ENCODE measurements at places on chromosomes 16 and 17. TPM values are rescaled to one million over a fixed set of nuclear protein-coding genes. Genes with fewer than 3 reads are reported as not detected.
A peak's percentile ranks its signal among the peaks of the same experiment; 100 is the strongest.

DNA sequence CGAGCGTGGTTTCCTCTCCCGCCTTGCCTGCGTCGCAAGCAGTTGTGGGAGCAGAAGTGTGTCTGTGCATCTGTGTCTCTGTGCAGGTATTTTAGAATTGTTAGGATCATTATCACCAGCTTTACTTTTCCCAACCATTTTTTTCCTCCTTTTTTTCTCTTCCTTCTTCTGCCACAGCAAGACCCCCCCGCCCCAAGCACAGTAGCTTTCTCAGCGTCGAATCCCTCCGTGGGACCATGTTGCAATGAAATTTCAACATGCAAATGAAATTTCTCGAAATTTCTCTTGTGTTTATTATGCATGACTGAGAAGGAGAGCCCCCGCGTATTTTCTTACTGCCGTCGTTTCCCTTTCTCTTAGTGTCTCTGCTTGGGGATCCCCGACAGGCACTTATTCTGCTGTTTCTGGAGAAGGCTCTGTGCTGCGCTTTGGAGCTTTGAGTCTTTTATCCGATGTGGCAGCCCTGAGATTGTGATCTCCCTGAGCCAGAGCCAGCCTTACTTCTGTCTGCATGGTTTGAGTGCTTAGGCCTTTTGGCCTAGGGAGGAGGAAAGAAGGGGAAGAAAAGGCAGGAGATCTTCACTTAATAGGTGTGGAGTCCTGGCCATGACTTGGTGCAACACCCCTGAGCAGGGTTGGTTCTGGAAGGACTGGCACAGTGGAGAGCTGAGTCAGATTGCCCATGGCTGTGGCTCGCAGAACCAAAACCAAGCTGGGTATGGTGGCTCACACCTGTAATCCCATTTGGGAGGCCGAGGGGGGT lies 5.0 kb downstream of the ARMC7 start:
- DNase-seq: no peak
- H3K36me3 ChIP-seq: no peaks in the 10 kb centered on the region
- peaks cover 15% of the 10 kb centered on the region for H3K4me1 ChIP-seq
- no peaks in the 10 kb centered on the region for H3K27me3 ChIP-seq

DNA sequence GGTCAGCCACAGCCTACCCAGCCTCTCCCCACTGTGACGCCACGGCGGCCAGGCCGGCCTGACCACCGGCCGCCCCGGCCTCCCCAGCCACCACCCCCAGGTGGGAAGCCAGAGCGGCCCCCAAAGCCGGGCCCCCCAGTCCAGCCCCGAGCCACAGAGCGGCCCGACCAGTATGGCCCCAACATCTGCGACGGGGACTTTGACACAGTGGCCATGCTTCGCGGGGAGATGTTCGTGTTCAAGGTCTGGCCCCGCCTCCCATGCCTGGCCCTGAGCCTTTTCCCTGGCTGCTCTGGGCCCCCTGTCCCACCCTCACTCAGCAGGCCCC lies 16.0 kb downstream of the MMP15 start:
- peaks cover 71% of the 10 kb centered on the region for H3K36me3 ChIP-seq
- no peak for DNase-seq
- H3K27me3 ChIP-seq: no peaks in the 10 kb centered on the region
- H3K27ac ChIP-seq: no peak overlapping the region

DNA sequence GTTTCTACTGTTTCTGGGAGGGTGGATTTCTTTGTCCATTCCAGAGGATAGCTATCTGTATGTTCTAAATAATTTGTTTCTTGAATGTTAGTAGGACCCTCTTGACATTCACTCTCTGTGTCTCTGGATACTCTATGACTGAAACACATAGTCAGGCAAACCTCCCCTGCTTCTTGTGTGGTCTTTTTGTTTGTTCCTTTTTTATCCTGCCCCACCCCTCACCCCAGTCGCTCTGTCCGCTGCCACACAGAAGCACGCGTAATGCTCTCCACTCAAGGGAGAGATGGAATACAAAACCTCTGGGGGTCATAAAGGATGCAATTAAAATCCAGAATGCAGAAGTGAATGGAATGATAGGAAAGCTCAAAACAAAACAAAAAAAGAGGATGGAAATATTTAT lies 253.1 kb downstream of the RBFOX1 start:
- no peaks in the 10 kb centered on the region for H3K27me3 ChIP-seq
- H3K27ac ChIP-seq: no peak overlapping the region
- DNase-seq: no peak
- H3K4me3 ChIP-seq: no peak overlapping the region

DNA sequence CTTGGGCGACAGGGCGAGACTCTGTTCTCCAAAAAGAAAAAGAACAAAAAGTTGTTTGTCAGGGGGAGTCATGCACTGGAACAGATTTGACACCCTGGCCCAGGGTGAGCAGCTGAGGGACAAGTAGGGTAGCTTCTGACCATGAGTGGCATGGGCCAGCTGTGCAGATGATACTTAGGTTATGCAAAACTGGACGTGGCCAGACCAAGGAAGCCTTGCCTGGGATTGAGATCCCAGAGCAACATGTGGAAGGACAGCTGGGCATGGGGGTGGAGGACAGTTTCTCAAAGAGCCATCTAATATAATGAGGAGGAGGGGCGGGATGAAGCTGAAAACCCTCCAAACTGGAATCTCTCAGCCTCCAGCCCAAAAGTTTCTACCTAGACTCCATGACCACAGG lies 19.6 kb upstream of the SLC35B1 start:
- H3K4me3 ChIP-seq: no peak overlapping the region
- H3K27ac ChIP-seq: no peak overlapping the region
- DNase-seq: no peak
- H3K36me3 ChIP-seq: no peaks in the 10 kb centered on the region
- H3K4me1 ChIP-seq: peaks cover 55% of the 10 kb centered on the region

GRCh38 chr17:37742116-37742761 lies 2.6 kb downstream of the HNF1B start:
- H3K27ac ChIP-seq: no peak overlapping the region
- H3K4me3 ChIP-seq: no peak overlapping the region
- H3K27me3 ChIP-seq: peaks cover 49% of the 10 kb centered on the region

- DNase-seq: no peak
- H3K4me1 ChIP-seq: no peaks in the 10 kb centered on the region
- H3K27me3 ChIP-seq: no peaks in the 10 kb centered on the region
- H3K27ac ChIP-seq: no peak overlapping the region
Observed at GRCh38 chr16:1395444-1396031, 19.0 kb downstream of the UNKL start.

DNA sequence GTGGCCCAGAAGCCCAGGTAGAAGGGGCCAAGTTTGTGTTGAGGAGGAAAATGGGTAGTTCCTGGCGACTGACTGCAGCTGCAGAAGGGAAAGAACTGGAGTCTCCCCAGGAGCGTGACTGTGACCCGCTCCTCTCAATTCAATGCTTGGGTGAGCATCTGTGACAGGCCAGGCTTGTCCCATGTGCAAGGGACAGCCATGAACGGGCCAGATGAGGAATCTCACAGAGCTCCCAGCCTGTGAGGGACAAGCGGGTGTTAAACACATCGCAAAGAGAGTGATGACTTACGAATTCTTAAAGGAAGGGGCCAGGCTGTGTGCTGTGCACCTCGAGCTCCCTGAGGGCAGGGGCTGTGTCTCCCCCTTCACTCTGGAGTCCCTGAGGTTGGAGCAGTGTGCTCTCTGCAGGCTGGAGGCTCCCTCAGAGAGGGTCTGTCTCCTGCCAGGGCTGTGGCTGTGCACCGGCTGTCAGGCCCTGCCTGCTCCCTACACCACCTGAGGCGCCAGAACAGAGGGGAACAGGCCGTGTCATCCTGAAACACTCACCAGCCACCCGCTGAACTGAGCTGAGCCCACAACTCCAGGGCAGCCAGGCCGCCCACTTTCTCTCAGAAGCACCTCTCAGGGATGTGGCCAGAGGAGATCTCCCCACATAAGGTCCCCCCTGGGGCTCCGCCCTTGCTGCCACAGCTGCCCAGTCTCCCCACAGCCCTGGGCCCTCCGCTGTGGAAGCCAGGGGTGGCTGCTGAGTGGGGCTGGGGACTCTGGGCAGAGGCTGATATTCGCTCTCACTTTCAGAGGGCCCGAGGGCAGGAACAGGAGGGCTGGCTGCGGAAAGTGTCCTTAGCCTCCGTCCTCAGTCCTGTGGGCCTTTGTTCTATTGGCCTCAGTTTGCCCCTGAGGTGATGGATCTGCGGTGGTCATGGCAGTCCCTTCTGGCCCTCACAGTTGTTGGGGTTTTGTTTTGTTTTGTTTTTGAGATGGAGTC lies 25.7 kb upstream of the NXPH3 start:
- no peak overlapping the region for H3K4me3 ChIP-seq
- no peaks in the 10 kb centered on the region for H3K27me3 ChIP-seq
- H3K27ac ChIP-seq: no peak overlapping the region
- peak; percentile 19 for DNase-seq
- no peaks in the 10 kb centered on the region for H3K36me3 ChIP-seq

GRCh38 chr16:15988268-15989013 lies 39.0 kb downstream of the ABCC1 start:
- peaks cover 24% of the 10 kb centered on the region for H3K4me1 ChIP-seq
- H3K27ac ChIP-seq: no peak overlapping the region
- DNase-seq: no peak
- no peak overlapping the region for H3K4me3 ChIP-seq
- no peaks in the 10 kb centered on the region for H3K36me3 ChIP-seq

The KRT34 gene
- total RNA-seq: not detected

The SEPTIN12 gene
- 0.54 TPM for total RNA-seq

The PRDM7 gene
- total RNA-seq: not detected

The PRSS53 gene
- 1.2 TPM for total RNA-seq

The KRTAP2-3 gene
- not detected for total RNA-seq

The C16orf54 gene
- 0.22 TPM for total RNA-seq

The TP53TG3E gene
- not detected for total RNA-seq

All from thyroid gland (tissue), 4 donors.